Frontal cortex (tissue), 4 donors: ENCODE measurements at places on chromosomes 6 and 20.
A peak's percentile ranks its signal among the peaks of the same experiment; 100 is the strongest.

GRCh38 chr6:31357886-31358285, 907 bp upstream of the HLA-B start:
- no peak for DNase-seq

DNA sequence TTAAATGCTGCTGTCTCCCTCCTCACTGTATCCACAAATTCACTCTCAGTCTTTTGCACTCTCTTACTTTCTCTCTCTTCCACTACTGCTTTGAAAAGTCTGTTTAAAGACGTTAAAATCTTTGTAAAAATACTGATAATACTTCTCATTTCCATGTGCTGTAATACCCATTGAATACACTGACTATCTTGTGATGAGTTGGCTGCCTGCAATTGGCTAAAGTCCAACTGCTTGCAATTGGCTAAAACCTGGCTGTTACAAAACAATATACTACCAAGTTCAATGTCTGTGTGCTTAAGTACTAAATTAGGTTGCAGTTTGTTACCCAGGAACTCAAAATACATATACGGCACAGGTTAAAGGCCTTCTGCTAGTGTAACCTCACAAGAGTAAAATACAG, 264.8 kb downstream of the THBS2 start:
- DNase-seq: no peak

GRCh38 chr6:69784595-69785377, 12.0 kb downstream of the LMBRD1 start:
- no peak for DNase-seq

DNA sequence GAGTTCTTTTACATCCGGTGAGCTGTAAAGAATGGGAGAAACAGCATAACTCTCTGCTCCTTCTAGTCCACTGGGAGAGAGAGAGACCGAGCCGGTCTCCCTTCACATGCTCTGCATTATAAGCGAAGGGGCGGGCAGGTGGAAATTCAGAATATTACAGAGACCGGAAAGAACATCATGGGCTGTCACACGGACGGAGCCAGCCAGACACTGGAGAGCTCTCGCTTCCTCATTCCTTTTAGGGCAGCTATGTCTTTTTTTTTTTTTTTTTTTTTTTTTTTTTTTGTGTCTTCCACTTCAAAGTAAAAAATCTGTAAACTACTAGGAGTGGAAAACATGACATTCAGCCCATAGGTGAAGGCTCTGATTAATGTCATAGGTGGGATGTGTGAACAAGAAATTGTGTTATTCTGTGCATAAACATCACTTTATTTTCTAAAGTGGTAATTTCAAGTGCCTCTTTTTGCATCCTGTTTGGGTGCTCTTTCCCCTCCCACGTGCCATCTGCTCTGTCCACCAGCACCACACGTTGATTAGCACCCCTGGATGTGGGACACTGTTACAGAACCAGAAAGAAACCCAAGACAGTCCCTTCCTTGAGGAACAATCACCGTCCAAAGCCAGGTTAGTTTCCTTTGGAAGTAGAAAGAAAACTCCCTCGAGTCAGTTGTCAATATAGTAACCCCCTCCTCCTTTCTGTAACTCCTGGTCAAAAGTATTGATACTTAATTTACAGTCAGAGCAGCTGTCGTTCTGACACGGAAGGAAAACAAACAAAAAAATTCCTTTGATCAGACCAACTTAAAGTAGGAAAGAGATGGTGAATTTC, at the start of gene TAGAP:
TSS of gene TAGAP (minus strand) at position 93 of the 829 bp plus-strand sequence. CDS start 845 bp downstream, outside the sequence.
- DNase-seq: no peak

GRCh38 chr6:130598021-130598989, 228.9 kb upstream of the SMLR1 start:
- DNase-seq: no peak

GRCh38 chr20:20409331-20409730, 41.4 kb downstream of the INSM1 start:
- DNase-seq: no peak

DNA sequence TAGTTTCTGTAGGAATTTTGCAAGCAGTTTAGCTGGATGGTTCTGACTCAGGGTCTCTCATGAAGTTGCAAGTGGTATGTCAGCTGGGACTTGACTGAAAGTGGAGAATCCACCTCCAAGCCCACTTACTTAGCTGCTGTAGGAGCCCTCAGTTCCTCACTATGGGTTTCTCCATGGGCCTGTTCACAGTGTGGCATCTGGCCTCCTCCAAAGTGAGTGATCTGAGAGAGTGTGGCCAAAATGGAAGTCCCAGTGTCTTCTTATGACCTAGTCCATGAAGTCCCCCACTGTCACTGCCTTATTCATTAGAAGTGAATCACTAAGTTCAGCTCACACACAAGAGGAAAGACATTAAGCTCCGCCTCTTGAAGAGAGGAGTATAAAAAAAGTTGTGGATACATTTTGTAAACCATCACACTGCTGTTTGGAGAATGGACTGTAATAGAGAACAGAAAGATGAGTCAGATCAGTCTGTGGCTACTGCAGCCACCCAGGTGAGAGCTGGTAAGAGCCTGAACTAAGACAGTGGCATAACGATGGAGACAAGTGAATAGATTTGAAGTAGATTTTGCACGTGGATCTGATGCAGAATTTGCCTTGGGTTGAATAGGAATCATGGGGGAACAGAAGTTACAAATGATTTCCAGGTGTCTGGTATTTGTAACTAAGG, 4.9 kb upstream of the NELFCD start:
- DNase-seq: no peak

DNA sequence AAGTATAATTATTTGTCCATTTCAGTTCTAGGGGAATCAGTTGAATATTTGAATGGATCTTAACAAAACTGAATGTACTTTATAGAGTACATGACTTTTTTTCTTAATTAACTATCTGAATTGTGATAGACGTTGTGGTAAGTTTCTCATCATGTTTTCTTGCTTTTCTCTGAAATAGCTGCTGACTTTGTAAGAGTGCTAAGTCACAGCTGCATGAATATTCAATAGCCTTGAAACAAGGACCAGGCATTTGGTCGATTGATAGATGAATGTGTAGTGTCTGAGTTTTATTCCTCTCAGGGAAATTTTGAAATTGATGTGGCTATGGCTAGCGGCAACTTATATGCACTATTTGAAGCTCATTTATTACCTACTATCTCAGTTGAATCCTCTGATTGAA, 56.0 kb downstream of the ADGRB3 start:
- DNase-seq: no peak

- DNase-seq: no peak
Measured at GRCh38 chr6:13990796-13991195, 66.0 kb downstream of the RNF182 start.

GRCh38 chr6:15439410-15440025, 193.6 kb downstream of the JARID2 start:
- DNase-seq: no peak

DNA sequence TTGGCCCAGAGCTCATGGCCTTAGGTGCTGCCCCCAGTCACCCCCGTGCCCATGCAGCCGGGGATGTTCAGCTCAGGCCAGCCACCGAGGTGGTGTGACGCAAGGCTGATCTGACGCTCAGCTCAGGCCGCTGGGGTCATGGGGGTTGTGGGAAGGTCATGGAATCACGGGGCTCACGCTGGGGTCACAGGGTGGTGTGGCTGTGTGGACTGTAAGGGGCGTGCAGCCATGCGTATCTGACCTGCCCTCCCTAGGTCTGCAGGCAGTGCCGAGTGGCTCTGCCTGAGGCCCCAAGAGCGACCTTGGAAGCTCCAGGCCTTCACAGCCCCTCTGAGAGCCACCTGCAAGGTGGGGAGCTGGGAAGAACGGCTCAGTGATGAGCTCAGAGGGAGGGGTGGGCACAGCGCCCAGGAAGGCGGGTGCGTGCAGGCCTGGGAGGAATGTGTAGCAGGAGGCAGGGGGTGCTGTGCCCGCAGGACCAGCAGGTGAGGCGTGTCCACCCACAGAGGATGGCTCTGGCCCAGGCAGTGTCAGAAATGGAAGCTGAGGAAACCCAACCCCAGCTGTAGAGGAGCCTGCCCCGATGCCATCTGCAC, 27.8 kb downstream of the CHRNA4 start:
- no peak for DNase-seq

GRCh38 chr6:52642368-52642767, 28.5 kb upstream of the TMEM14A start:
- DNase-seq: no peak

GRCh38 chr6:34553750-34554149, 2.4 kb downstream of the SPDEF start:
- no peak for DNase-seq

DNA sequence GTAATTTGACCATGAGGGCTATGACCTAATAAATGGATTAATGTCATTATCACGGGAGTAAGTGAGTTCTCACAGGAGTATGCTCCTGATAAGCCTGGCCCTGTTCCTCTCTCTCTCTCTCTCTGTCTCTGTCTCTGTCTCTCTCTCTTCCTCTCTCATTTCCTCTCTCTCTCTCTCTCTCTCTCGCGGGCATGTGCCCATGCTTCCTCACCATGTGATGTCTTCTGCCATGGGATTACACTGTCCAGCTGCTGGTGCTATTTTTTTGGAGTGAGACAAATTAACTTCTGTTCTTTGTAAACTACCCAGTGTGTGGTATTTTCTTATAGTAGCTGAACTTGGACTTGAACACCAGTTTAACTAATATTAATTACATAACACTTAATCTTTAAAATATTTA, 374.3 kb upstream of the GJE1 start:
- no peak for DNase-seq

DNA sequence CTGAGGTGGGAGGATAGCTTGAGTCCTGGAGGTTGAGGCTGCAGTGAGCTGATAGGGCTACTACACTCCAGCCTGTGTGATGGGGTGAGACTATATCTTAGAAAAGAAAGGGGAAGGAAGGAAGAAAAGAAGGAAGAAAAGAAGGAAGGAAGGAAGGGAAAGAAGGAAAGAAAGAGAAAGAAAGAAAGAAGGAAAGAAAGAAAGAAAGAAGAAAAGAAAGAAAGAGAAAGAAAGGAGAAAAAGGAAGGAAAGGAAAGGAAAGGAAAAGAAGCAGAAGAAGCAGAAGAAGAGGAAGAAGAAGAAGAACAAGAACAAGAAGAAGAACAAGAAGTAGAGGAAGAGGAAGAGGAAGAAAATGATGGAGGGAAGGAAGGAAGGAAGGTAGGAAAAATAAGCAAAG, 1130.2 kb upstream of the MAP3K7 start:
- no peak for DNase-seq

DNA sequence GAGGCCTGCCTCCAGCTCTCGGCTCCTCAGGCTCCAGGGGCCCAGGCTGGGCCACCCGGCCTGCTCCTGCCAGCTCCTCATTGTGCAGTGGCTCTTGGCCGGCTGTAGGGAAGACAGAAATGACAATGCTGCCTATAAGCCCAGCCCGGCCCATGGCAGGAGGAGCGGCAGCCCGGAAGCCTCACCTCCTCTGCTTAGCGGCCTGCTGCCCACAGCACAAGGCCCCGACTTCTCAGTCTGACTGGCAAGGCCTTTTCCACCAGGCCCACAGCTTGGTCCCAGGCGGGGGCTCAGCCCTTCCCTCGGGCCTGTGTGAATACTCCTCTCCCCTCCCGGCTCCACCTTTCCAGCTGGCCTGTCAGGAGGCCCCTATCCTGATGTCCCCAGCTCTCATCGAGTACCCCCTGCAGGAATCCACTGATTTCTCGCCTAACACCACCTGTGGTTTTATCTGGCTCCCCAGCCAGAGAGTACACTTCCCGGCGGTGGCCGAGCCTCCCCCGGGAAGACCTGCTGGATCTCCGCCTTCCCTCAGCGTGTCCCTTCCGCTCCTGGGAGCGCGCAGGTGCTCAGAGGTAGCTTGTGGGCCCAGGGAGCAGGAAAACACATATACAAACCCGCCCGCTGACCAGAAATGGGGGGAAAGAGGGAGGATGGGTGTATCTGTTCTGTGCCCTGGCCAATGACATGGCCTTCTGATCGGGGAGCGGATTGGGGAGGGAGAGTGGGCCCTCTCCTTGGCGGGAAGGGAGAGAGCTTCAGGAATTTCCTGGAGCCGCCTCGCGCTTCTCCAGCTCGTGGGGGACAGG, 963 bp downstream of the DDRGK1 start:
- peak; percentile 42 for DNase-seq

- no peak for DNase-seq
Measured at GRCh38 chr6:111573892-111574797, 31.5 kb downstream of the TRAF3IP2 start.

DNA sequence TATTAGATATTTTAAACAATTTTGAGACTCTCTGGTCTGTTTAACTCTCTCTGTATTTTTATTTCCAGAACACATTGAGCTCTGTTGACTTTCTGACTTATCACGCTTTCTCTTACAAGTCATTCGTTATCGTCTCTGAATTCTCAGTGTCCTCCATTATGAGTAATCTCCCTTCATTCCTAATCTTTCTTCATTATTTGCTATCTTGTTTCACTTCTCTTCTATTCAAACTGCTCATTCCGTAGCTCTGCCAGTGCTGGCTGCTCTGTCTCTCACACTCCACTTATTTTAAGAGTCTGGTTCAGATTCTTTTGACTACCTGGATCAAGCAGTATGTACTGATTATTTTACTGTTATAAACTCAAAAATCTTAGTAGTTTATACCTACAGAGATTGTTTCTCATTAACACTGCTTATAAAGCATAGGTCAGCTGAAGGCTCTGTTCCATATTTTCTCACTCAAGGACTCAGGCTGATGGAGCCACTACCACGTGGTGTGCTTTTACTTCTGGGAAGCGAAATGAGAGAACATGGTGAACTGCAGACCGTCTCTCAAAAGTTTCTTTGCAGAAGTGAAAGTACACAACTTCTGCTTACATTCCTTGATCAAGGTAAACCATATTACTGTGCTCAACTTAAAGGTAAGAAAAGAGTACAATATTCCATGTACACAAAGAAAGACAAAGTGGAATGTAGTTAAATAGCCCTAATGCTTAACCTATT, 485.2 kb downstream of the GRIK2 start:
- no peak for DNase-seq

GRCh38 chr6:30601436-30601814, 15.6 kb downstream of the PPP1R10 start:
- DNase-seq: no peak

DNA sequence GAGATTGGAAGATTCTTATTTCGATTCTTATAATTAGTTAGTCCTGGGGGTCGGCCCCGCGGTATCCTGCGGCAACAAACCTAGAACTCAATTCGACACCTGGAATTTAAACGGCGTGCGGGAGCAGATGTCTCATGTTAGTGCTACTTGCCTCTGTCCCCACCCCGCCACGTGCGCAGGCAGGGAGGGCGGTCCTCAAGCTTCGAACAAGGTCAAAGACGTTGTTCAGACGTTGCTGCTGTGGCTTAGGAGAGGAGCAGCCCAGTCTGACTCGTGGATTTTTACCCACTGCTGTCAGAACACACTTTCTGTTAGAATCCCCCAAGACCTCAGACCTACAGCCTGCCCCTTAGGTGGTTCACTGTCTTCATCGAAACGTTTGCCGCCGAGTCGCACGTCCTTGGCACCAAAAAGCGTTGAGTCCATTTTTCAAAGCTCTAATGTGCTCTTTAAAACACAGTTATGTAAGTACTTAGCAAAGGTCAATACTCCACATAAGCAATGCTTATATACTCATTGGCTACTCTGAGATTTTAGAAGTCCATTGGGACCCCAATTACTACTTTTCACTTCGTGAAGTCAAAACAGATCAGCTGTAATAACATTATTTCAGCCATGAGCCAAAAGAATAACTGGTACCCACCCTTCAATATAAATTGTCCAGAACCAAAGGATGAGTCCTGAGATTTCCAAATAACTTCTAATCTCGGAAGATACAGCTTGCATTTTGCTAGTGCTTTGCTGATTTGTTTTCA, 2.7 kb upstream of the C6orf62 start:
- DNase-seq: peak; percentile 60

- no peak for DNase-seq
Measured at GRCh38 chr6:90860822-90861601, 274.1 kb upstream of the MAP3K7 start.

- DNase-seq: no peak
Measured at GRCh38 chr6:72930556-72931132, 294.7 kb downstream of the KHDC1L start.
